NCI-H2107 (cell line): ENCODE measurements at places on chromosomes 3 and 15.
A peak's percentile ranks its signal among the peaks of the same experiment; 100 is the strongest.

GRCh38 chr15:59244337-59244736 is 37.7 kb downstream of the LDHAL6B start:
- no peak for DNase-seq

GRCh38 chr3:25633919-25634318 is 30.8 kb downstream of the TOP2B start:
- no peak for DNase-seq

DNA sequence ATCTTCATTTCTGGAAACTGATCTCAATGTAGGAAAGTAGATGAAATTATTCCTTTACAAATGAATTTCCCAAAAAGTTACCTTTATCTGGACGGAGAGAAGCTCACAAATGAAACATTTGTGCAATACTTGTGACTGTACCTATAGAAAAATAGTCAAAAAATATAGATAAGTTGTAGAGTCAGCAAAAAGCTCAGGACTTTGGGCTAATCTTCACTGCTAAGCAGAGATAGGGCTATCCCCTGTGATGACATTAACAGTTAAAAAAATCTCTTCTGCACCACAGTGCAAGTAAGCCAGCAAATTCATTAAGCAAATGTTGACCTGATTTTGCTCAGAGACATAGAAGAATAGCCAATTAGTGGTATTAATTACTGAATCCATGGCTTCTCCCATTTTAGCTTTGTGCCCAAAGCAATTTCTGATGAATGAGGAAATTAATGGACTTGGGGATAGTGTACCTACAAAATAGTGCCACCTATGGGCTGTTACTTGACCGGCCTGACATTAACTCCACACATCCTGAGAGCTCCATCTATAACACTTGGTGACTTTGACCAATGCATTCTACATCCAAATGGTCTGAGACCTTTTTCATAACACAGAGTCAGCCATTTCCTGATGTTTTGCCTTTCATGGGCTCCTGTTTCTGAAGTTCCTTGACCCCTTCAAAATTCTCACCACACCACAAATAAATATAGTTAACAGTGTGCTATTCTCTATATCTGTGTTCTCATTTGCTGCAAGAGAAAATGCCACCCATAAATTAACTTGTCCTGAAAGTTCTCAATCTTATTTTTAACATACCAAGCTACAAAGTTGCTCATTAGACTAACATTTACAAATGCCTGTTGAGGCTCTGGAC is 105.0 kb downstream of the SSR3 start:
- no peak for DNase-seq

DNA sequence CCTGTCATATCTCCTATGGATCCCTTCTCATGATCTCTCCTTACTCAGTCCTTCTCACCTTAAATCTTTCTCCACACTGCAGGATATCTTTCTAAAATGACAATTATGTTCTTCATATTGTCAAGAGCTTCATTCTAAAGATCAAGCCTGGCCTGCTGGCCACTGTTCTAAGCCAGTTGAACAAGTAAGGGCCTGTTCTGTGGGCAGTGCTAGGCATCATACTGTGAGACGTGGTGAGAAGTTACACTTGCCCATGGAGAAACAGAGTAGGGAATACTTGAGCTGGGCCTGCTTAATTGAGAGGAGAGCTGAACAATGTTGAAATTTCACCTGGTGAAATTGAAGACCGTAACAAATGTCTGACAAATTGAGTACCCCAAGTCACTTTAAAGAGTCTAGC is 184.1 kb upstream of the RASGRP1 start:
- DNase-seq: peak; percentile 1

- DNase-seq: no peak
Observed at GRCh38 chr3:23668430-23668904, 137.3 kb upstream of the UBE2E1 start.

DNA sequence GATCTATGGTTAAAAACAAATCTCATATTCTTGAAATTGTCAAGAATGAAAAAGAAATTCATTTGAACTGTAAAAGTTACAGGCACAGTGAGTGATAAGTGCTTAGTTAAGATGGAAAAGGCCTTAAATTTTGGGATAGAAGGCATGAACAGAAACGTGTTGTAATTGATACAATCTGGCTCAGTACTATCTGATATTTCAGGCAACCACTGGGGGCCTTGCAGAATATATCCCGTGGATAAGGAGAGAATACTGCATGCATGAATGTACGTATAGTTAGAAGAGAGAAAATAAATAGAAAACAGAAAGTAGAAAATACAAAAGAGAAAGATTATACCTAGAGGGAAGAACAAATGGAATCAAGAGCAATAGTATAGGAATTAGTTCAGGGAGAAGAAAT is 741.4 kb upstream of the CCDC54 start:
- no peak for DNase-seq

DNA sequence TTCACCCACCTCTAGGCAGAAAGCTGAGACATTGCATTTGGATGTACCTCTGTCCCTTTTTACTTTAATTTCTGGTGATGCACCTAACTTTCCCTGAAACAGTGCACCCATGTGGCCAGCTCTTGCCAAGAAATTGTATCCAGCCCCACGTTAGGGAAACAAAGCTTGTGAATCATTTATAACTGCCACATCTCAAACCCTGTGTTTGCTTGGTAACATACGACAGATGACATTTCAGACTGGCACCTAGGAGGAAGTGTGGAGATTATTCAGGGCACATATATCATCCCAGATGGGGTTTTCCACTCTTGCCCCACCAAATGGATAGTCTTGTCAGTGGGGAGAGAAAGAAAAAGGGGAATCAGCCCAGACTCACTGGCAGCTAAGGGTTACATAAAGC is 2.1 kb downstream of the CYB561D2 start:
- no peak for DNase-seq

DNA sequence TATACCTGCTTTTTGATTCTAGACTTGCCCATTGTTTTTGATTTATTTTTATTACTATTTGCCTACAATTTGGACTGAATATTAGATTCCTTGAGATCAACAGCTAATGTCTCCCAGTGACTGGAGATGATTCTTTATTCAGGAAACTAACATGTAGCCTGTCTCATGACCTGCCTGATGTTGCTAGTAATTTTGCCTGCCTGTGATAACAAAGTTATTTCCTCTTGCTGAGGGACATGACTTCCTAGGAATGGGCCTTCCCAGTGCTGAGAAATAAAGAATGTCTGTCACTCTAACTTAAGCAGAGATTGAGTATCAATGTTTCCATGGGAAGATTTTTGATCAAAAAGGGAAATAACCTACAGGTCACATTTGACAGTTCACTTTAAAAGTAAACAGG is 13.4 kb upstream of the NPHP3 start:
- DNase-seq: no peak

GRCh38 chr3:192884777-192885773 is 32.6 kb downstream of the MB21D2 start:
- DNase-seq: no peak

- no peak for DNase-seq
Observed at GRCh38 chr3:53195066-53195450, 34.0 kb downstream of the PRKCD start.

- DNase-seq: no peak
Observed at GRCh38 chr3:69926385-69926784, 73.1 kb upstream of the SAMMSON start.

DNA sequence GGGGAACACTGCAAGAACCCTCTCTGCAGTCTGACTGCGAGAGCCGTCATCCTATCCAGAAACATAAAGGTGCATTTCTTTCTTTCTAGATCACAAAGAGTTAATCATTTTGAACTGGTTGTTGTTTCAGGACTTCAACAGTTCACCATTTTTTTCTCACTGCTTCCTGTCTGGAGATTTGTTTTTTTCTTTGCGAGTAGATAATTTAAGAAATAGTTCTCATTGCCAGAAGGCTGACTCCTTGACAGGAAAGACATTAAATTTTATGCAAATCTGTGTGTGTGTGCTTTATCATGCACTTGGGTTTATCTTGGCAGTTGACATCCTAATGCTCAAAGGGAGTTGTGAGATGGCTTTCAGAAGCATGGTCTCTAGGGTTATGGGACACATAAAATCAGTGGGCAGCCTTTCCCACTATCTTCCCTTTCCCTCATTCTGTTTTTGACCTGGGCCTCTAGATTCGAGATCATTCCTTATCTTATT is 123.5 kb upstream of the TBL1XR1 start:
- DNase-seq: no peak

DNA sequence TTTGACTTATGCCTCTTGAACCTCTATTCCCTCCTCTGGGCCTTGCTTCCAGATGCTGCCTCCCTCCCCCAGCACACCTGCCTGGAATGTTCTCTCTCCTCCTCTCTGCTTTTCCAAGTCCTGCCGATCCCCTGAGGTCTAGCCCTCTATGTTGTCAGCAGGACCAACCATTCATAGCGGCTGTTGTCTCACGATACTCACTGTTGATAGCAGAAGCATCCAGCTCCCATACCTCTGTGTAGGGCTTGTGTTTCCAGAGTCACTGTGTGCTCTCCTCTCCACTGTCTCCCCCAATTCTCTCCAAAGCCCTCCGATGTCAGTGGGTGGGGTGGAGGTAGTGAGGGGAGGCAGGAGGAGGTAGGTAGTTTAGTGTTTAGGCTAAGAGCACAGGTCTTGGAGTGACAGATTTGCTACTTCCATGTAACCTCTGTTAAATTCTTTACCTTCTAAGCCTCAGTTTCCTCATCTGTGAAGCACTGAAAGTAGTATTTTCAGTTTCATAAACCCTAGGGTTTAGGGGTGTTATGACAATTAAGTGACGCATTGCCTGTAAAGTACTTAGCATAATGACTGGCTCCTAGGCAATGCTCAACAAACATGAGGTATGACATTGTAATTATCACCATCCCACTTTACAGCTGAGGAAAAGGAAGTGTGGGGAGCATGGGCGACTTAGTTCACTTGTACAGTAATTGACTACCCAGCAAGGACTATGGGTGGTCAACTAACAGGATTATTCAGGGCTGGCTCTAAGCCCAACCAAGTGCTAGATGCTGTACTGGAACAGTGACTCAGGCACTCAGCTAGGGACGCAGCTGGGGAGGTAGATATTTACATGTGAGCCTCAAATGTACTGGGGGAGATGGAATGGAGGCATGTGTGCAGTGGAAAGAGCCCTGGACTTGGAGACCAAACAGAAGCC is 122.8 kb downstream of the CACNA1D start:
- no peak for DNase-seq

- no peak for DNase-seq
Observed at GRCh38 chr3:79881431-79881830, 113.6 kb upstream of the ROBO1 start.

DNA sequence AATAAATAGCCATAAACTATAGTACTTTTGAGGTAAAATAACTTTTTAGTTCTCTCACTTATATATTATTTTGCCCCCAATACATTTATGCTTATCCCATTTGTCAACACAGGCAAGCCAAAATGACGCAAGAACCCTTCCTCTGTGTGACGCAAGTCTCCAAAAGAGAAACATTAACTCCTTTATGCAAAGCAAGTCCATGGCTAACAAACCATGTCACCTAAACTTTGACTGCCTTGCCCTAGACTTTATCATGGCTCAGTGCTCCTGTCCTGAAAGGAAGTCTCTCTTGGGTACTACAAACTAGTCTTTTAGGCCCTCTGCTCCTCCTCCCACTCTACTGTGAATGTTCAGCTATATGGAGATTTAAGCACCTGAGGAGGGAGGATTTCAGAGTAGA is 230.5 kb downstream of the UNC13C start:
- no peak for DNase-seq

- DNase-seq: no peak
Observed at GRCh38 chr3:191369616-191370010, 39.3 kb upstream of the UTS2B start.

DNA sequence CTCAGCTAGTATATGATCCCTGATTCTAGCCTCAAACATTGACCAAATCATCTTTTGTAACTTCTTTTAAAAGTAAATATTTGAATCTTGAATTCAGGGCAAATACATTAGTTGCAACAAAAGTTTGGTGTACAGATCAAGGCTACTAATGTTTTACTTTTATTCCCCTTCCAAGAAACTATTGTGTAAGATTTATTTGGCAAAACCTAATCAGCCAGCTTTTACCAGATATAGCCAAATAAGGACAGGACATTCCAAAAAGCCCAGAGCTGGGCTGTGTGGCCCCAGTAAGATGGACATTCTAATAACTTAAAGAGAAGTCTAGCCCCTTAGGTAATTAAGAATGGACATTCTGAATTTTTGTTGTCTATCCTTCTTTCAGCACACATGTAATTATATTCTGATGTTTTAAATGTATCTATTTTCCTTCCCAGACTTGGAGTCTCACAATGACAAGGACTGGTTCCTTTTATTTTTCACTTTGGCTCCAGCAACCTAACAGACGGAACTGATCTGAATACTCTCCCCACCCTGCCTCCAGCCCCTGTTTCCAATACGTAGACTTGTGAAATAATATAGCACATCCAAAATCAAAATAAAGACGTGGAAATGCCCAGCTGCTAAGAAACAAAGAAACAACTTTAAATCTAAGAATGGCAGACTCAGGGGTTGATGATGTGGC is 48.1 kb downstream of the STARD5 start:
- DNase-seq: no peak

DNA sequence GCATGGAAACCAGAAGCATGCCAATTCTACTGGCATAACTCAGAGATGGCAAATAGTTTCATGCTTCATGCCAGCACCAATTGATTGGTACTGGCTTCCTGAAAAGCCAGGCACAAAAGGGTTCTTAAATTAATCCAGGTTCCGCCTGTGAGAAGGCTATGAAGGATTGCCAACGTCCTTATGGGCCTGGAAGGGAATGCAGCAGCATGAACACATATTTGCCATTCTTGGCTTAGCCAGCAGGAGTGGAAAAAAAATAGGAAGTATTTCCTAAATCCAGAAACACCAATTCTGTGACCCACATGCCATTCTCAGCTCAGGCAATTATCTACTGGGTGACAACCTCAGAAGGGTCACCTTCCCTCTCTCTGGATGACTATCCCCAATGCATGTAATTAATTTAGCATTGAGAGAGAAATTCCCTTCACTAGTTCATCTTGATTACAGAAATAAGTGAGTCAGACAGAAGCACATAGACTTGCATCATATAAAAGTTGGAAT is 36.0 kb downstream of the ADAMTS9 start:
- DNase-seq: no peak

GRCh38 chr3:42728668-42729364 is 26.2 kb upstream of the HHATL start:
- no peak for DNase-seq

GRCh38 chr3:87354398-87354797 is 78.0 kb upstream of the POU1F1 start:
- DNase-seq: no peak

DNA sequence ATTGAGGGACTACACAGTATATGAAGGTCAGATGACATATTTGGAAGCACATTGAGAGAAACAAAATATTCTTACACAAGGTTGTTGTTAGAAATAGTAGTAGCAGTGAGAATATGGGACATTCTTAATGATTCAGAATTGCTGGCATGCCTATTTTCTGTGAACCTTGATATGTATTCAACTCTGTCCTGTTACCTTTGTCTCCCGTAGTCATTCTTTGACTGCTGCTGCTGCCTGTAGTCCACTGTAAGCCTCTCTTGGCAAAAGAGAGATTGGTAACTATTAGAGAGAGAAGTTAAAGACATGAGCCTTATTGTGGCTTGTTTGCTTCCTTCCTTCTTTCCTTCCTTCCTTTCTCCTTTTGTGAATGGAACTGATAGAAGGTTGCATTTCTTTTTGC is 64.5 kb downstream of the TCF12 start:
- no peak for DNase-seq

- DNase-seq: no peak
Observed at GRCh38 chr15:79970624-79971434, at the start of gene BCL2A1. BCL2A1 (minus strand) TSS chr15:79971196; CDS start chr15:79971119, 77 bp downstream.
